ENCODE measurements at places on chromosomes 13 and 19. TPM values are rescaled to one million over a fixed set of nuclear protein-coding genes. Genes with fewer than 3 reads are reported as not detected.

DNA sequence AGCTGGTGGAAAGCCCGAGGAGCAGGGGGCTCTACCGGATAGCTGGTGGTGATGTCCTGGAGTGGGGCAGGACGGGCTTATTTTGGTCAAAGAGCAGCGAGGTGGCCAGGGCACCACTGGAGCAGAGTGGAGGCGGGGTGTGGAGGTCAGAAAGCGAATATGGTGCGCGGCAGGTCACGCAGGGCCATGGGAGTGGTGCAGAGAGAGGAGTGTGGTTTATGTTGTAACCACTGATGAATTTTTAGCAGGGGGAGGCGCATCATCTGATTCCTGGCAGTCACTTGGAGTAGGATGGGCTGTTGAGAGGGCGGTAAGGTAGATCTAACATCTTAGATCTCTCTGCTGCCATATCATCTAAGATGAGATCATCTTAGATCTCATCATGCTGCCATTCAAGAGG lies 1.4 kb upstream of the ZNF414 start:
- DNase-seq: no peak

GRCh38 chr13:82947683-82948082 lies 934.6 kb downstream of the SLITRK1 start:
- no peak for DNase-seq

GRCh38 chr19:23190341-23190740 lies 59.9 kb downstream of the ZNF724 start:
- no peak for DNase-seq

DNA sequence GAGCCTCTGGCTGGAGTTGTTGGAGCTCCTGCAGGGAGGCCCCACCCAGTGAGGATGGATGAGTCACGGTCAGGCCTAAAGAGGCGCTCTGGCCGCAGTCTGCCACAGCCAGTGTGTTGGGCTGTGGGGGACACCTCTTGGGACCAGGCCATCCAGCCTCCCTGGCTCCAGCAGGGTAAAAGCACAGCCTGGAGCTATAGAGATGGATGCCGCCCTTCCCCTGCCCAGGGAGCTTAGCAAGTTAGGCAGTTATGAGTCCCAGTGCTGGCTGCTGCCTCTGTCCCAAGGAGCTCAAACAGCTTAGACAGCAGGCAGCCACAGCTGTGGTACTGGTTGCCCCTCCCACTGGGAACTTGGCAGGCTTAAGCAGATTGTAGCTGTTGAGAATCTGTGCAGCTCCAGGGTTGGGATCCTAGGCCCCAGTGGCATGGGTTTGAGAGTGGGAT lies 100.9 kb downstream of the NDFIP2 start:
- no peak for DNase-seq

OR7A5 gene
- not detected for total RNA-seq

CDX2 gene
- not detected for total RNA-seq

ZNF700 gene
- 20.0 TPM for total RNA-seq

GRCh38 chr13:101346942-101347728 lies 69.2 kb downstream of the NALCN start:
- DNase-seq: no peak

- DNase-seq: no peak
These were observed 1658.6 kb upstream of the MIR17HG start for GRCh38 chr13:89688918-89689317.

DNA sequence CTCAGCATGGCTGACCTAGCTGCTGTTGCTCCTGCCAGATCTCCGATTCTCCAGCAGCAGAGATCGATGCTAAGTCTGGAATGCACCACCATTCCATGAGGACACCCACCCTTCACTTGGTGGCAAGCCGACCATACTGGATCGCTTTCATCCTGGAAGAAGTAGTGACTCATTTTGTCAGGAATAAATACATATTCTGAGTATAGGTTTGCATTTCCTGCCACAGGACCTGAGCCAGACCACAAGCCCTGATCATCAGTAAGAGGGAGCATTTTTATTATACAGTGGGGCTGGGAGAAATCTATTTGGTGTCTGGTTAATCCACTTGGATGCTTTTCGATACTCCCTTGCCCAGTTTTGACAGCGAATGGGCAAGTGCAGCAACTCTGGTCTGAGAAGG lies 10.9 kb upstream of the KCTD15 start:
- DNase-seq: no peak

SOHLH2 gene
- total RNA-seq: not detected

DNA sequence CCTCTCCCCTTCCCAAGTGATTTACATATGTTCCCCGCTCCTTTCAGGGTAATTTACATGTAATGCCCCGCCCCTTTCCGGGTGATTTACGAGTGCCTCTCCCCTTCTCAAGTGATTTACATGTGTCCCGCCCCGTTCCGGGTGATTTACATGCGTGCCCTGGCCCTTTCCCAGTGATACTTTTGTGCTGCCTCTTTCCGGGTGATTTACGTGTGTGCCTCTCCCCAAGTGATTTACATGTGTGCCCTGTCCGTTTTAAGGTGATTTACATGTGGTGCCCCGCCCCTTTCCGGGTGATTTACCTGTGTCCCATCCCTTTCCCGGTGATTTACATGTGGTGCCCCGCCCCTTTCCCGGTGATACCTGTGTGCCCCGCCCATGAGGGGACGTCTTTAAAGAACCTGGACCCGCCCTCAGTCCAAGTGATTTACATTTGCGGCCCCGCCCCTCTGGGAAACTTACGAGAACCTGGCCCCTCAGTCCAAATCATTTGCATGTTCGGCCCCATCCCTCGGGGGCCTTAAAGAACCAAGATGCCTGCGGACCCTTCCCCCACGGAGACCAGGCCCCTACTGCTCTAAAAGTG lies 559 bp upstream of the LENG9 start:
- peak; percentile 75 for DNase-seq

GRCh38 chr19:5567360-5567969 lies at the start of gene TINCR:
TSS of gene TINCR (minus strand) at chr19:5567953.
- no peak for DNase-seq

DNA sequence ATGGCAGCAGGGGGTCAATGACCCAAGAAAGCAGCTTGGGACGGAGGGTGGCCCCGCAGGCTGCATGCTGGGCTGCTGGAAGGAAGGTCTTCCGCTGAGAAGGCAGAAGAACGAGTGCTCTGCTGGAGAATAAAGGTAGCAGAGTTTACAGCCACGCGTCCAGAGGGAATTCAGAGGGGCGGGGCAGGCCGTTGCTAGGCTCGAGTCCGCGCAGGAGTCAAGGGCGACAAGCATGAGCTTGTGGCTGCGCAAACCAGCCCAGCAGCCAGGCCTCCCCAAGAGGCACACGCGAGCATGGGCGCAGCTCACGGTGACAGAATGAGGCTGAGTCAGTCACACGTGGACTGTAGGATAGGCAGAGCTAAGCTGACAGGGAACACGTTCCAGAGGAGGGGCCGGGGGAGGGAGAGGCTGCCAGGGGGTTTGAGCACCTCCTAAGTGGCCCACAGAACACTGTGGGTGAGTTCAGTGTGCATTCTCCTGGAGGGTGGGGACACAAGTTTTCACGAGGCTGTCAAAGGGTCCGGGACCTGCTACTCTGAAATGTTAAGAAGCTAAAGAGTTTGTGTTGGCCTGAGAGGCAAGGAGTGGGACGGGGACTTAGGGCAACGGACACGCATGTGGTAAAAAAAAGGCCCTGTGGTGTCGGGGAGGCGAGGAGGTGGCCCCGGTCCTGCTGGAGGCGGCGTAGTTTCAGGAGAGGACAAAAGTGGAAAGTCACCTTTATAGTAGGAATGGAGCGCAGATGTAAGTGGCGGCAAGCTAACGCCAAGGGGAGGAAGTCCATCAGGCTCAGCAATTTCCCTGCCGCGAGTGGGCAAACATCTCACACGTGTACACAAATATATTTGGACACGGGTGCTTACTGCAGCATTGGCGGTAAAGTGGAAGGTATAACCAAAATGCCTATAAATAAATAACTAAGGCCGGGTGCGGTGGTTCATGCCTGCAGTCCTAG lies 17.7 kb downstream of the RFX2 start:
- DNase-seq: peak; percentile 52

TUBB4A gene
- total RNA-seq: not detected

TRPC4 gene
- total RNA-seq: 7.1 TPM

DNA sequence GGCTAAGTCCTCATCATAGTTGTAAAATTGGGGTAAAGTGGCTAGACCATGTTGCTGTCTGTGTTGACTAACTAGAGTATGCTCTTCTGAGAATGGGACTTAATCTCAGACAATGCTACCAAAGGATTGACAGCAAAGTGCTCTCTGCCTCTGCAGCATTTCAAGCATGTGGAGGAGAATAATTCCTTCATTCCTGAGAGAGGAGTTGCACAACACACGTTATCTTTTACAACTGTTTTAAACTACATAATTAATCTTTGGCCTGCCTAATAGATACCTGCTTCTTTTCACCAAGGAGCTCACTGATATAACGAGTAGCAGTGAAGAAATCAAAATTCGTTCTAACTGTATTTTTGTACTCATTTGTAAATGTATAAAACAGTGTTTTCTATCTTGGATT lies 2172.2 kb downstream of the PCDH9 start:
- DNase-seq: no peak
